ENCODE measurements at places on chromosomes 2 and 18.

DNA sequence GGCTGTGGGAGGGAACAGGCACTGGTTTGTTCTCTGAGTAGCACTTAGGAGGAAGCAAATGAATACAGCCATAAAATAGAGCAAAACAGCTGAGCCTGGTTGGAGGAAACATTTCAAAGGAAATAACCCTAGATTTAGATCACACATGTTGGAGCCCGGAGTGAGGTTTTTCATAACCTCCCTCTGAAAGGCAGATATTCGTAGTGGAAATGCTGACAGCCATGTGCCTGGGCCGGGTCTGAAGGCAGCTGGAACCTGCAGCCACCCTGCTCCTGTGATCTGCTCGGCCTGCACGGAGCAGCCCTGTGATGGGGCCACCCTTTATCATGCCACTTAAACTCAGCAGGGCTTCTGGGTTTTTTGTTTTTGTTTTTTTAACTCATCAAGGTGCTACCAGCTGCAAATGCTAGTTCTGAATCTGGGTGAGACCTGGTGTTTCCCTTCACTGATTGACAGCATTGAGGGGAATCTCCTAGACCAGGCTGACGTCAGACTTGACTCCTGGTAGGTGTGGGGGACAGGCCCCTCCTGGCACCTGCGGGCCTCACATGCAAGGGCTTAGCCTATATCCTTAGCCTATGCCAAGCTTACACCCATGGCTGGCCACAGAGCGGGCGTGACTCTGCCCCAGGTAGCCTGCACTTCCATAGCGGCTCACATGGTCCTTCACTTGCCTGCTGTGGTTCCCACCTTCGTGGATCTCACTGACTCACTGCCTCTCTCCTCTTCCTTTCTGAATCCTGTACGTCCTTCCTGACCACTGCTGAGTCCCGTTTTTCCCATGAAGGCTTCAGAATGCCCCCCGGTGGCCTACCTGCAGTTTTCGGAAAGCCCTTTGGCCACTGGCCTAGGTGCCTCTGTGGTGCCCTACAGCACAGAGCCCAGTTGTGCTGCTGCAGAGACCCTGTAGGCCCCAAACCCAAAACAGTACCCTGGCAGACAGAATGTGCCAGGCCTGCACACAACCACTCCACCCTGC is 217.3 kb downstream of the SEPTIN10 start:
- DNase-seq: peak; percentile 23

DNA sequence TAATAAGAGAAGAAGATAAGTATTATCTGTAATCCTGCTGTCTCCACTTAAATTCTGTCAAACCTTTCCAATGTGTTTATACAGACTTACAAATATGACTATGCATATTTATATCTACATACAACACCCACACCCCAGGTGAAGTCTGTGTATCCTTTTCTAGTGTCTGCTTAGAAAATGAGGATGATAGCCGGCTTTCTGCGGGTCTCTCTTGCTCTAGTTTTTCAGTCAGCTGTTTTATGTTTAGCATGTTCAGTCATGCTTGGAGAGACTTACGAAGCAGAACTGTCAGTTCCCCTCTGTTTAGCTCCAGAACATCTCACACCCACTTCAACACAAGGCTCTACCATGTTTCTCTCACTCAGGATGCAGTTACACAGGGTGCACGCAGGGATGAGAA is 137.3 kb upstream of the NFATC1 start:
- no peak for DNase-seq

GRCh38 chr18:9874728-9875127 is 11.0 kb upstream of the TXNDC2 start:
- DNase-seq: no peak

DNA sequence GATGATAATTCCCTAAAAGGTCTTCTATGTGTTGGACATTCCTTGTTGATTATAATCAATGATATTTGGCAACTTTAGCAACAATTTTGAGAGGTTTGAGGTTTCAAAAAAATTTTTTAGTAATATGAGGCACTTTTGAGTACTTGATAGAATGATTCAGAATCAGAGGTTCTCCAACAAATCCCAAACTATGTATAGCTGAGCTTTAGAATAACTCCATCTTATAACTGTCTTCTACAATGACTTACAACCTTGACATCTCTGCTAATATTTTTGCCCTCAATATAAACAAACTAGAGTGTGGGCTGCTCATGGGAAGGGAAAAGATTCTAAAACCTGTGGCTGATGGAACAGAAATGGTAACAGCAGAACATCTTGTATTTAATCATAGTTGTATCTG is 21.5 kb upstream of the SERPINB7 start:
- no peak for DNase-seq

DNA sequence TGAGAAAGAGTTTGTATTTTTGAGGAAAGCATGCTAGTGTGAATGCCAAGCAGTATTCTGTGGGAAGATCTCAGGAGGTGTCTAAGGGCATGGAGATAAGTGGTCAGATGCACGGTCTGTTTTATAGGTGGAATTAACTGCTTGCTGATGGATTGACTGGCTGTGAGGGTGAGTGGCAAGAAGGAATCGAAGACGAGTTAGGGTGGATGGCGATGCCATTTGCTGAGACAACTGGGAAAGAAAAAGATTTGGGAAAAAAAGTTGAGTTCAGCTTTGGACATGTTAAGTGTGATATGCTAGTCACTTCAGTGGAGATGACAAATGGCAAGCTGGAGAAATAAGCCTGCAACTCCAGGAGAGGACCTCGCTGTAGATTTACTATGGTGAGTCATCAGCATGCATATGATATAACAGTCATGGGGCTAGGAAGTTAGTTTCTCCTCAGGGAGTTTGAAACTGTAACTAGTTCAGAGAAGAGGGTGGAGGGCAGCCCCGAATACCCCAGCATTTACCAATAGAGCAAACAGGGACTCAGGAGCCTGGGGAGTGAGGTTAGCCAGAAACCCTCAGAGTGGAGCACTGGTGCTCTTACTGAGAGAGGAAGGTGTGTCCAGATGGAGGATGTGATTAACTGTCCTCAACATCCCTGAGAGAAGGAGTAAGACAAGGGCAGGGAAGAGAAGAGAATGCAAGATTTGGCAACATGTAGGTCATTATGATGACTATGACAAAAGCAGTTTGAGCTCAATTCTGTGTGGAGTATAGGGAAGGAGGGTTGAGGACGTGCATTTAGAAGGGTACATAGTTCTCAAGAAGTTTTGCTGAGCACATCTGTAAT is 2.0 kb upstream of the HK2 start:
- DNase-seq: no peak

DNA sequence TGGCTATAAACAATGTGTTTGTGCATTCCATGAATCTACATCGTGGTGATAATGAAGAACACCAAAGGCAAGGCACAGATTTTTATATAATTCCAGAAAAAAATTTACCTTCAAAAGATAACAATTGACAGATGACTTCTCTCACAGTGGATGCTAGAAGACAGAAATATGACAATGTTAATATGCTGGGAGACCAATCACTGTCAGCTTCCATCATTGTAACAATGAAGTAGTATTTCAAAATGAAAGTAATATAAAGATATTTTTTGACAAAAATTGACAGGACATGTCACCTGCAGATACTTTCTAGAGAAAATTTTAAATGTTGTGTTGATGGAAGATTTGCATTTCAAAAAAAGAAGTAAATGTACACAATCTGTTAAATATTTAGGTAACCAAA is 1925.9 kb upstream of the LRRTM1 start:
- no peak for DNase-seq

- DNase-seq: no peak
Measured at GRCh38 chr2:25313711-25314513, 27.8 kb downstream of the DNMT3A start.

- DNase-seq: no peak
Measured at GRCh38 chr2:164734196-164734595, 107.4 kb downstream of the COBLL1 start.

DNA sequence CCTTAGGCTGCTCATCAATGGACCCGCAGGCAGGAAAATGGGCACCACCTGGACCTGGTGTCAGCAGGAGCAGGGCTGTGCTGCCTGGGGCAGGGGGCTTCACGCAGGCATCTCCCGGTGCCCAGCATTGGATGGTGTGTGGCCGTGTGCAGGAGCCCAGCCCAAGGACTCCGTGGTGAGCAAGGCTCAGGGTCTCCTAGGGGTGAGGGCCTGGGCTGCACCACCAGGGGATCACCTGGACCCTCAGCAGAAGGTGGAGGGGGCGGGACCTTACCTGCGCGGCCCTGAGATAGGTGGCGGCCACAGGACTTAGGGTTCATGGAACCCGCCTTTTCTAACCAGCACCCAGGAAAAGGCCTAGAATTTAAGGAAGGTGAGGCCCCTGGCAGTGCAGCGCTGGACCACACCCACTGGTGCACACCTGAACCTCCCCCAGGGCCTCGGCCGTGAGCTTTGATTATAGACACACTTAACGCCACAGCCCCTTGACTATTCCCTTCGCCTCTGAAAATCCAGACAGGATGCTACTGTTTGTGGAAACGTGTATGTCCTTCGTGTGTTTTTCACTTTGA is 89.0 kb downstream of the TMEM18 start:
- DNase-seq: no peak

DNA sequence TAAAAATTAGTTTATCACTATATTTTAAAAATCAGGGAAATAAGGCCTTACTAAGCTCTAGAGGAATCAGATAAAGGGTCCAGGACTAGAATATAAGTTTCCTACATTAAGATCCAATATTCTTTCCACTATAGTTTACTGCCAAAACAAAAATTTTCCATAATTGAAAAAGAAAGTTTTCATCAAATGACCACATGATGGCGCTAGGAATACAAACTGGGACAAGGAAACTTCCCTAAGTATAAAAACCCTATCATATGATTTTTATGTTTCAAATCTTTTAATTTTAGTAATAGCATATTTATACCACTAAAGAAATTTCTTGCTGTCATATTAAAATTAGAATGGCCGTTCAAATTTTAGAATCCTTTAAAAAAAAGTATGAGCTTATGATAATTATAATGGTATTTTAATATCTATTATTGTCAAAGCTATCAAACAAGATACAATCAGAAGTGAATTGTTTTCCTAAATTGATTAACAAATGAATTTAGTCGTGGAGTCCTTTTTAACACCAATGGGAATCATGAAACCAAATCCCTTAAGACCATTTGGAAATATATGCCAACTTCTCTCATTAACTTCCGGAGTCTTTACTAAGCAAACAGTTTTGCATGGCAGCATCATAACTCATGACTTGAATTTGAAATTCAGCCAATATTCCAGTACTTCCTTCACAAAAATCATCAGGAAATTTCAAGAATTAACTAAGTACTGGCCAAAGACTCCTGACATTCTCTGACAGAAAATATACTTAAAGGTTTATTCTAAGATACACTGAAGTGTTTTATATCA is 70.3 kb downstream of the SCN1A start:
- no peak for DNase-seq
